HEK293T (cell line): ENCODE measurements at places on chromosomes 3 and 15.

- no peak for DNase-seq
Observed at GRCh38 chr15:69578787-69579583, 126.4 kb downstream of the RPLP1 start.

DNA sequence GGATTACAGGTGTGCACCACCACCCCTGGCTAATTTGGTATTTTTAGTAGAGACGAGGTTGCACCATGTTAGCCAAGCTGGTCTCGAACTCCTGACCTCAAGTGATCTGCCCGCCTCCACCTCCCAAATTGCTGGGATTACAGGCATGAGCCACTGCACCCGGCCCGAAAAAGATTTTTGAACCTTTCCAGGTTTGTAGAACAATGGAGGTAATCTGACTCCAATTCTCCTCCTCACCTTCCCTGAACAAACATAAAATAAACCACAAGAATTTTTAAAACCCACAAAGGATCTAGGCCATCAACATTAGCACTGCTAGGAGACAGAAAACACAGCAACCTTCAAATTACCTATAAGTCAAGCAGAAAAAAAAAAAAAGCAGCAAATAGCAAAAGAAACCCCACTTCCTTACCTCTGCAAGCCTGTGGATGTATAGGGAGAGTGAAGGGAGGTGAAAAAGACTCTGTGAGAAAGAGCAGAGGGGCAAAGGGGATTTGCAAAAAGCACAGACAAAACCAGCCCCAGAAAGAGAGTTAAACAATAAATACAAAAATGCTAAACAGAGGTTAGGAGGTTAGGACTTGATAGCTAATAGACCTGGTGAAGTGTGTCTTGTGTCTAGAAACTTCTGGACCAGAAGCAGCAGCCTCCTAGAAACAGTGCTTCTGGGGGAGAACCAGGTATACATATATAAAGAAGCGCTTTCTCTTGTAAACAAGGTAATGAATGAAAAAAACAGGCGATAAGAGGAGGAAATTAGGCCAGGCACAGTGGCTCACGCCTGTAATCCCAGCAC lies 32.1 kb downstream of the TFDP2 start:
- DNase-seq, result no peak

DNA sequence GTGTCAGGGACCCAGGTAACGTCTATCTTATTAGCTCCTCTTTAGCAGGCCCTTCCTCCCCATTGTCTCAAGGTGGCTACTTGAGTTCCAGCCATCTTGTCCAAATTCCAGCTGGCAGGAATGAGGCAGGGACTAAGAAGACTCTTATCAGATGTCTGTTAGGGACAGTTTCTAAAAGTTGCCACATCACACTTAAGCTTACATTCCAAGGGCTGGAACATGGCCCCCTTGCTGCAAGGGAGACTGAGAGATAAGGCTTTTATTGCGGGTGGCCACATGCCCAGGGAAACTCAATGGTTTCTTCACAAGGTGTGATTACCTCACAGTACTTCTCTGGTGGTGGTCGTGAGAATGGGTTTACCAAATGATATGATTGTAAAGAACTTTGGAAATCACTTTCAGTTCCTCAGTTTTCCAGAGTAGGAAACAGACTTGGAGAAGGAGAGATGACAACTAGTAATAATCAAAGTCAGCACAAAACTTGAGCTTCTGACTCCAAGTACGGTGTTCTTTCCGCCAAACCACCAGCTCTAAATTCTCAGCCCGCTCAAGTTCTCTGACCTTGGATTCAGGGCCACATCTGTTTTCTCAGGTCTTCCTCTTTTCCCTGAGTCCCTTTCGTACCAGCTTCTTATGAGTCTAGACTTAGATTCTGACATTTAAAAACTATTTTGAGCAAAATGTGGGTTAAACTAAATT lies 14.2 kb downstream of the PDIA5 start:
- no peak for DNase-seq

- no peak for DNase-seq
Observed at GRCh38 chr3:179512378-179512777, 50.3 kb upstream of the ACTL6A start.

DNA sequence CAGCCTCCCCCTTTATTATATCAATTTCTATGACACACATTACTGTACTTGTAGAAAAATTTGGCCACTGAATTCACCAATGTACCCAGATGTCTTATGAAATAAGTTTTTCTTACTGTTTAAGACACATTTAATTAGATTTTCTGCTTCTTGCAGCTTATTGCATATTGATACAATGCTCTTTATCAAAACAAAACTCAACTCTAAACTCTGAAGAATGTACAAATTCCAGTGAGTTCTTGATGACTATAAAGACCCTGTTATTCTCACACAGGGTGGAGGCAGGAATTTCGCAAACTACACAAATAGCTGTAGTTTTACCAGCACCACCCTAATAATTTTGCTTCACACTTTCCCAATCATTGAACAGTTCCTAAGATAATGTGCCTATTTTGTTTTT lies 22.0 kb downstream of the CMTM6 start:
- no peak for DNase-seq

DNA sequence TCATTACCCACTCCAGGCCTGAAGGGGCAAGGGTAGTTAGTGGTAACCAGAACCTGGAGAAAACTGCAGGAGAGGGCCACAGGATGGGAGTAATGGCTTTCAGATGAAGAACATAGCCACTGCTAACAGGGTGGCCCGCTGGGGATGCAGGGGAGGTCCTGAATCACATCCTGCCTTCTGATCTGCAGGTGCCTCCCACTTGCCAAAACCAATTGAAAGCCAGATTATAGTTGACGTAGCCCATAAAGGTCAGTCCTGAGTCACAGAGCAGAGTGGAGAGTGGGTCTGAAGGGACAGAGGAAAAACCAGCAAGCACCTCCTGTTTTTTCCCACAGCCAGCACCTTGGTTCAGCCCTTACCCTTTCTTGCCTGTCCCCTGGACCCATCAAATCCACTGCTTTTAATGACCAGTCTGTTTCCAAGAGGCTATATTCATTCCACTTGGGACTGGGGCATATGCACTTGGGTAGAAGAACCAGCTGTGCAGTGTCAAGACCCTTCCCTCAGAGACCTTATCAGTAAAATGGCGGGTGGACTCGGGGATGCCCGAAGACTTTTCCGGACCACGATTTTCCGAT lies 646 bp upstream of the SLC35G2 start:
- peak; percentile 31 for DNase-seq

DNA sequence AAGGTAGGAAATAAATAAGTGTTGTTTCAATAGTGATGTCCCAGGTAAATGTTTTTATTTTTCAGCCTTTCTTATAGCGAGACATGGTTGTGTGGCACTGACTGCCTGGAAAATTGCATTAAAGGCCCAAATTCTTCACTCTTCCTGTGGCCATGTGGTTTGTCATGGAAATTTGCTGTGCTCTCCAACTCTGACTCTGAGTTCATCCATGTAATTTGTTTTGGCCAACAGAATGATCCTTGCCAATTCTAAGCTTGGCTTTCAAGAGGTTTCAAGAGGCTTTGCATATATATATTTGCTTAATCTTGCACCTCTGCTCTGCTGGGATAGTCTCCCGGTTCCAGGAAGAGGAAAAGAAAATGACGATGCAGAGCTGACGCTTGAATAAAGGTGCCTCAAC lies 107.5 kb upstream of the ARHGEF26 start:
- no peak for DNase-seq

GRCh38 chr3:9600597-9600996 lies 47.0 kb upstream of the LHFPL4 start:
- DNase-seq, result no peak

- DNase-seq, result peak; percentile 32
Observed at GRCh38 chr15:82810061-82810889, 847 bp downstream of the WHAMM start.

- no peak for DNase-seq
Observed at GRCh38 chr3:61594144-61594963, 33.0 kb downstream of the PTPRG start.

DNA sequence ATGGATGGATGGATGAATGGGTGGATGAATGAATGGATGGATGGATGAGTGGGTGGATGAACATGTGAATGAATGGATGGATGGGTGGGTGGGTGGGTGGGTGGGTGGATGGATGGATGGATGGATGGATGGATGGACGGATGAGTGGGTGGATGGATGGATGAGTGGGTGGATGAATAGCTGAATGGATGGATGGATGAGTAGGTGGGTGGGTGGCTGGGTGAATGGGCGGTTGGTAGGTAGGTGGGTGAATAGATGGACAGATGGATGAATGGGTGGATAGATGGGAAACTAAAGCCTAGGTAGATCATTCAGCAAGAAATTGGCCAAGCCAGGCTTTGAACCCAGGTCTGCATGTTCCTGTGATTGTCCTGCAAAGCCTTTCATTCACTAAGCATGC lies 155.6 kb downstream of the WNT5A start:
- DNase-seq, result no peak

DNA sequence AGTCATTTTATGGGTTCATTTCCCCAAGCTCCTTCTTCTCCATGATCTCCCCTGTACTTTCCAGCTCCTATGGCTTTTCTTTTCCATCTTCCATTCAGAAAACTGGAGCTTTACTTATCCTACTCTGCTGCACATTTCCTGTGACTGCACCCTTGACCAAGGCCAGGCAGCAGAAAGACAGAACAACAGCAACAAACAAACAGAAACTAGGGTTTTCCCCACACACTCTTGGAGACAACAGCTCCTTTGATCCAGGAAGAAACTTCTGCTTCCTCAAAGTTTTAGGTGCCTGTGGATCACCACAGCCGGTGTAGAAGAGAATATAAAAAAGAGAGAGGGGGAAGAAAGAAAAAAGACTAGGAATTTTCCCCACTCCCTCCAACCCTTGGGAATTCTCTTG lies 342.3 kb upstream of the CFAP20DC start:
- DNase-seq, result no peak

- DNase-seq, result no peak
Observed at GRCh38 chr3:100761951-100762350, 52.7 kb downstream of the TFG start.

GRCh38 chr3:8954938-8955763 lies 8.1 kb downstream of the RAD18 start:
- no peak for DNase-seq

DNA sequence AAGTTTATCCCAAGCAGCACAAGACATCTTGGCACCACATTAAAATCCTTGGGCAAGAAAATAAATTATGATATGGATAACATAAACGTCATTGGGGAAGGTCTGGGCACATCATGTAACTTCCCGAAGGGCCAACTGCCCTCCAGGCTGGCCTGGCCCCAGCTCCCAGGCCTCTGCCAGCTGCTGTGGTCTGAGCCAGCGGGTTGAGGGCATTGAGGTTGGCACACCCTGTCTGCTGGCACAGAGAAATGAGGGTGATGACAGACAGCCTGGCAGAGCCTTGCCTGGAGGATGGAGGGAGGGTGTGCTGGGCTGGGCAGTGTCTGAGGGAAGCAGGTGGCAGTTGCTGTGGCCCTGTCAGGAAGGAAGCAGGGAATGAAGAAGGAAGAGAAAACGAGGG lies 3.3 kb upstream of the RBSN start:
- DNase-seq, result no peak

GRCh38 chr15:96264351-96264798 lies 66.1 kb upstream of the NR2F2 start:
- no peak for DNase-seq

DNA sequence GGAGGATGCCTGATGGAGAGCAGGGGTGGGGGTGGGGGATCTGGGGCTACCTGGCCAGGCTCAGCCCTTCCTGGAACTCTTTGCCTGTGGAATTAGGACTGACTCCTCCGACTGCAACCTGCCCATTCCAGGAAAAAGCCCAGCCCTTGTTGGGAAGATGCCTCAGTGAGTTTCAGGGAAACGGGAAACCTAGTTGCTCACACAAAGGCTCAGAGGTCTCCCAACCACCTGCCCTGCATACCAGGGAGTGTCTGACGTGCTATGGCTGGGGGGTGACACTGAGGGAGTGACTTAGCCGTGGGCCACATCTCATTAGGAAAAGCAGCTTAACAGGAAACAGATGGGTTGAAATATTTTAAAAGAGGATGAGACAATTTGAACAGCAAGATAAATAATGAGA lies 27.9 kb downstream of the CYP8B1 start:
- DNase-seq, result no peak

GRCh38 chr3:169509359-169509758 lies 154.2 kb downstream of the MECOM start:
- DNase-seq, result no peak

GRCh38 chr15:25993506-25993905 lies 130.4 kb upstream of the ATP10A start:
- DNase-seq, result no peak

DNA sequence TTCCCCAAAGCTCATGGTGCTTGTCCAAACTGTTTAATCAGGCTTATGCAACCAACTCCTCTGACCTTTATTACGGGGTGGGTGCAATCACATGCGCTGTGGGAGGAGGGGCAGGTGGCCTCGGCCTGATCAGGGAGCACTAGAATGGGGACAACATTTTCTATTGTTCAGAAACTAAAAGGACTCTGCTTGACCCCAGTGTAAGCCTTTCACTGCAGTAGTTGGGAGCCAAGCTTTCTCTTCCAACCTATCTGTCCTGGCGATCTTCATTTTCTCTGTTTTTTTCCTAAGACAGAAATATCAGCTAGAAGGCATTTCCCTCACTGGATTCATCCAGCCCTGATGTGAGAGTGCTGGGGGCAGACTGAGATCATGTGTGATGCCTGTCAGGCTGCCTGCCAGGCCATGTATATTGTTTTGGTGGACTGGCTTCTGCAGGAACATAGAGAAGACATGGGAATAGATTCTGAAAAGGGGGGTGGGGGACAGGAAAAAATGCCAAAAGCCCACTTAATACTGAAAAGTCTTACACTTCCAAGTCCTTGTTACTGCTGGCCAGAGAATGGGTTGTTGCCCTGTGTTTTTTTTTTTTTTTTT lies 627.0 kb upstream of the TBL1XR1 start:
- no peak for DNase-seq

DNA sequence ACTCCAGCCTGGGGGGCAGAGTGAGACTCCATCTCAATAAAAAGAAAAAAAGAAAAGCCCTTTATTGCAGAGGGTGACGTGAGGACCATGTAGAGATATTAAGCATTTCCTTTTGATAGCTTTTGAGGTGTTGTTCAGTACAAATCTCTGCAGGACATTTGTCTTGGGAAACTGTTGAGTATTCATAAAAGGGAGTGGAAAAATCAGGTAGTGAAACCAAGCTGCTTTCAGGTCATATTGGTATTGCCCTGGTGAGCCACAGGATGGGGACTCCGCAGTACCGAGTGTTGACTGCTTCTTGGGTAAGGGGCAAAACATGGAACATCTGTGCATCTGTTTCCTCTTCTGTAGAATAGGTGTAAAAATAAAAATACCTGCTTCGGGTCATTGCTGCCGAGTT lies 9.9 kb downstream of the ITPR1 start:
- no peak for DNase-seq
